ENCODE measurements at places on chromosomes 7 and 10.

DNA sequence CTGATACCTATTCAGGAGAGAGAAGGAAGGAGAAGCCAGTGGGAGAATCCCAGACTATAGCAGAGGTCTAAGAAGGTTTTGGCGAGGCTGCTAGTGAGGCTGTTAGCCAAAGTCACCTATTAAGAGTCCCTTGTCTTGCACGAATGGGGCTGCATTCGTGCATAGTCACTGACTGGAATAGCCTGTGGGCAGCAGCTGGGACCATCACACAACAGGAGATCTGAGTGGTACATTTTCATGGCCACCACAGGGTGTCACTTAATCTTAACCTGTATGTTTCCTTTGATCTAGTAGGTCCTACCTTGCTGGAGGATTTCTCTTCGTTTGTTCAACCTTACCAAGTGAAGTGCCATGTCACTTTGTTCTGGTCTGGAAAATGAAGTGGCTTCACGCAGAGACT, 319.9 kb downstream of the BMPER start:
- no peak for DNase-seq

- no peak for DNase-seq
These were observed 32.5 kb downstream of the KAZALD1 start for GRCh38 chr10:101094121-101094879.

DNA sequence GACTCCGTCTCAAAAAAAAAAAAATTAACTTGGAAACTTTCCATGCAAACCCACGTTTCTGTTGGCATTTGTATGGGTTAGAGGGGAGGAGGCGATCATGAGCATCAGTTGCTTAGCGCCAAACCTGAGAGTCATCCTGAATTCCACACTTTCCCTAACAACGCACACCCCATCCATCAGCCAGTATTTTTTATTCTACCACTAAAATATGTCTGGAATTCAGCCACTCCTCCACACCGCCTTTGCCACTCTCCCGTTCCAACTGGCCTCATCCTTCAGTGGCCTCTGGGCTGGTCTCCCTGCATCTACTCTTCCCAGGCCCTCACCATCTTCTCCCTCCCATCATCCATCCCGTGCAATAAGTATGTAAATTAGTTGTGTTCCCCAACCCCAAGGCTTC, 4.7 kb upstream of the LMBR1 start:
- no peak for DNase-seq

GRCh38 chr10:58356756-58357155, 21.9 kb downstream of the UBE2D1 start:
- DNase-seq, result no peak

DNA sequence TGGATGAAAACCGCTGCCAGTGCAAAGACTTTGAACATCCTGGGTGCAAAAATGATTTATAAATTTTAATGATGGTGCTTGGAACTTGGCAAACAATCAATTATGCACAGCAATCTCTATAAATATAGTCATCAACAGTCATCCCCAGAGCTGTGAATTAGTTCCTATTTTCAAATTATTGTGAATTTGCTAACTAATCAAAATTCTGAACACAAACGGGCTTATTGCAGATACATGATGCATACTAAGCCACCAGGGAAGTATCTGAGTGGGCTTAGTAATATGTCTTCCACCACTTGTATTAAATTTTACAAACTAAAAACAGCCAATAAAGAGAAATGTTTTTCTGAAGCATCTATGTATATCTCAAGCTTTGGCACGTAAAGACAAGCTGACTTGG, 165.2 kb downstream of the CALCR start:
- DNase-seq, result no peak

DNA sequence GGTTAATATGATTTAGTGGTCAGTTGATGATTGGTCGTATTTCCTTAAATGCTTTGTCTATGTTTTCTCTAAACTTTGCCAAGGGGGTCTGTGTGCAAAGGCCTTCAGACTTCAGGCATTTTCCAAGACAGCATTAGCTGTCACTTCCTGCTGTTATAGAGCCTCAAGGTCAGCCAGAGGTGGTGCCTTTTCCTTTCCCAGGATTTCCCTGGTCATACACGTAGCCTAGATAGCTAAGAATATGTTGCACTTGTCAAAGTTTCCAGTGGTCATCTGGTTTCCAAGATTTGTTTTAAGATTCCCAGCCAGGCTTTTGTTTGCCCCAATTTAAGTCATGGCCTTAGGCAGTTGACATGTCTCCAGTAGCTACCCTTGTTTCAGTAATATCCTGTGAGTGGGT, 133.2 kb upstream of the IGFBP3 start:
- DNase-seq, result no peak

DNA sequence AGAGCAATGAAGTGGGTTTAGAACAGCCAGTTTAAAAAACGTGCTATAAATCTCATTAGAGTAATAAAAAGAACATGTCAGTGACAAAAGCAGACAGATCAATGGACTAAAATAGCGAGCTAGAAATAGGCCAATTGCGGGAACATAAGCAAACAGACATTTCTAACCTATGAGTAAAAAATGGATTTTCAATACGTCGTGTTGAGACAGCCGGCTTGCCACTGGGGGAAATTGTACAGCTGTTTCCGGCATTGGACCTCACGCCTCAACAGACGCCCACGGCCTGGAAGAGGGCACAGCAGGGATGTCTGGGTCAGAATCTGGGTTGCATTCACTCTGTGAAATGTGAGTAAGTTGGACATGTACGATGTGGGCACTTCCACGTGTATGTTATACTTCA, 92.9 kb downstream of the SVOPL start:
- no peak for DNase-seq

Data from stimulated activated CD8-positive, alpha-beta memory T cell treated with anti-CD3 and anti-CD28 coated beads, Interleukin-2, amount 100 ng/mL, for 1 hour (primary cell).